ENCODE measurements at places on chromosomes 5 and 9.

- DNase-seq: no peak
Observed at GRCh38 chr9:72371151-72371550, 6.1 kb upstream of the ZFAND5 start.

DNA sequence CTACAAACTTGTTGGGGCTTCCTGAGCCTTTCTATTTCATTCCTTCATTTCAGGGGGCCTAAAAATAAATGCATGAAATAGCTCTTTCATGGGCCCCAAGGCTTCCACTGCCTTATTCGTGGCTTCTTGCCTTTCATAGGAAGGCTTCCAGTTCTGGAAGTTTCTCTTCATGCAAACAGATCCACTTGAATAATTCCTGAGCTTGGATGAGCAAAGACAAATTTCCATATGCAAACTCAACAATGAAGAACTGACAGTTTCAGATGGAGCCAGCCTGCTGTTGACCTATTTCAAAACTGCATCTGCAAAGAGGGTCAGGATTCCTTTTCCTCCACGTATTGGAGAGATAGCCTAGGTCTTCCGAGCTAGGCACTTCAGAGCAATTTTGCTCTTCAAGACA, 142.1 kb downstream of the MLLT3 start:
- no peak for DNase-seq

DNA sequence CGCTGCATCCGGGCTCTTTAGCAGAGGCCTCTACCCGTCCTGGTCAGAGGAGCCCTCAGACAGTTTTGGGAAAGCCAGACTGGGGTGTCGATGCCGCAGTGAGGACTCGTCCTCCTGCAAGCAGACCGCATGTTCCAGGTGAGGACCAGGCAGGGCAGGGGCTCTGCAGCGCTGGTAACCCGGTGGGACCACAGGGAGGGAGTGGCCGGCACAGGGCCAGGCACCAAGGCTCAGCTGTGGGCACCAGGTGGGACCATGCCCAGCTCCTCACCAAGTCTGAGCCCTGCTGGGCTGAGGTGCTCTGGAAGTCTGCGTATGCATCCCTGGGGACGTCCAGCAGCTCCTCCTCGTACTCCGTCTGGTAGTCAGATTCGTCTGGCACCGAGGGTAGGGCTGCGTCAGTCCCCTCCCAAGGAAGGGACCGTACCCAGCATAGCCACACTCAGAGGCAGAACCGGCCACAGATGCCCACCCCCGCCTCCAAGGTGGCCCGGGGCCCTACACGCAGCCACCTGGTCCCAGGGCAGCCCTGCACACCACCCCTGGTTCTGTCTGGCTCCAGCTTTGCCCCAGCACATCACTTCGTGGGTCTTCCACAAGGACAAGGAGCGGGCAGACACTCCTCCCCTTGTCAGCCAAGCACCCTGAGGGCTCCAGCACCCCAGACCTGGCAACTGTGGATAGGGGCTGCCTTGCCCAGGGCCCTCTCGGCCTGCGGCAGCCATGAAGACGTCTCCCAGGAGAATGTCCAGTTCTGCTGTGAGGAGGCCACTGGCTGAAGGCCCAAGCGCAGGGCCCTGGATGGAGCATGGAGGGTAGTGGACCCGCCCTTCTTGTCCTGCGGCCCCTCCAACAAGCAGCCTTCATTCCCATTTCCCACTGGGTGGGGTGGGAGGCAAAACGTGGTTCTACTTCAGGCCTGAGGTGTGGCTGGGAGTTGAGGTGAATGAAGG, 1.5 kb upstream of the NSMF start:
- no peak for DNase-seq

GRCh38 chr9:107615321-107615720, 125.8 kb upstream of the KLF4 start:
- DNase-seq: no peak

- no peak for DNase-seq
Observed at GRCh38 chr5:8471581-8471980, 602.6 kb downstream of the MTRR start.

- DNase-seq: no peak
Observed at GRCh38 chr5:109567374-109568044, 122.2 kb upstream of the MAN2A1 start.

GRCh38 chr5:14337593-14337992, 194.5 kb downstream of the TRIO start:
- no peak for DNase-seq

DNA sequence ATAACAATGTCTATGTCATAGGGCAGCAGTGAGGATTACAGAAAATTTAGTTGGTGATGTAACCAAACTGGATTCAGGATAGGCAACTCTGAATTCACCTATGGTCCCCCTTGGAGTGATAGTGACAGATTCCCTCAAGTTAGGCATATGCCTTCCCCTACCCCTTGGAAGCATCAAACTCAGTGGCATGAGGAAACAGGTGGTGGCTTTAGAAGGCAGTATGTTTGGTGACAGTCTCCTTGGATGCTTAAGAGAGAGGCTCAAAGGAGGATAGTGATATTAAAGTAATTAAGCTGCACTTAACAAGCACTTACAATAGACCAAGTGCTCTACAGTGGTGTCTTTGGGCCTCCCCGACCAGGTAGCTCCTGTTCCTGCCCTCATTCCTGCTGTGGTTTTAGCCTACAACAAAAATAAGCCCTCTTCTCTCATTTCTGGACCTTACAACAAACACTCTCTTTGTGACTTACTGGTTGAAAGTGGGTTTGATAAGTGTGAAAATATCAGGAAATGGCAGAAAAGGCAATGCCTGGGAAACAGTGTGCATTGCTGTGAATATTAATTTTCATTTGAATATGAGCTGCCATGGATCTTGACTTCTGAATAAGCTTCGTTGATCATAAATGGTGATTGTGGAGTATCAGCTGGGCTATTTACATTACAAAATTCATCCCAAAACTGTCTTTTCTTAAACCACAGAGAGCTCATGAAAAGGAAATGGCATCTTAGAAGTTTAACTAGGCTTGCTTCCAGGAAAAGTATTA, 29.2 kb downstream of the NR4A3 start:
- no peak for DNase-seq

- DNase-seq: no peak
Observed at GRCh38 chr5:124121198-124121597, 609.2 kb downstream of the CSNK1G3 start.

- DNase-seq: no peak
Observed at GRCh38 chr9:125651576-125652232, 55.3 kb downstream of the MAPKAP1 start.

- no peak for DNase-seq
Observed at GRCh38 chr9:92547356-92547755, 11.6 kb upstream of the ECM2 start.

- DNase-seq: no peak
Observed at GRCh38 chr5:18772475-18772874, 1138.2 kb downstream of the TAF11L14 start.

GRCh38 chr9:127449332-127449966, 1.8 kb downstream of the RPL12 start:
- no peak for DNase-seq

- DNase-seq: no peak
Observed at GRCh38 chr9:16626577-16627130, 243.8 kb downstream of the BNC2 start.

- DNase-seq: no peak
Observed at GRCh38 chr9:87787735-87788134, 61.8 kb downstream of the CTSL start.

DNA sequence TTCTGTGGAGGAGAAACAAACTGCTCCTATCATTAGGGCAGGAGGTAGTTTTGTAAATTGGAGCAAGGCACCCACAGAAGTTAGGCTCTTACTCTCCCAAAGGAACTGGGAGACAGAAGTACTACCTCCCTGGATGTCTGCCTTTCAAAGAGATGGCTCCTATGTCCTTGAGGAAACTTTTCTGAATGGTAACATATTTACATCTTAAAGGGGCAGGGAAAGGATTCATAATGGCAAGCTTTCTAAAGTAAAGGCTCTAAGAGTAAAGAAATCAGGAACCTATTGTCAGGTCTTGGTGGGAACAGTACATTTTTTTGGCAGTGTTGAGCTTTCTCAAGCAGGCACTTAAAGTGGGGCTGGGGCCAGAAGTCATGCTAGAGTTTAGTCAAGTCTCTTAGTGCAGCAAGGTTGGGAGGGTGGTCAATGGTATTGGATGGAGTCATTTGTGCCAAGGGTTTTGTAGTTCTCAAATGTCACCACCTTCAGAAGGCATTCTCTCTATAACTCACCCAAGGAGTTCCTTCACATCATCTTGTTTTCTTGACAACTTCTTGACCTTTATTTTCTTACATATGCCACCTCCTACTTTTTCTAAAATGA, 26.3 kb upstream of the NDFIP1 start:
- no peak for DNase-seq

- no peak for DNase-seq
Observed at GRCh38 chr9:98610211-98610610, 98.5 kb downstream of the GABBR2 start.

GRCh38 chr9:81690251-81690851, 1.0 kb upstream of the TLE1 start:
- no peak for DNase-seq

- no peak for DNase-seq
Observed at GRCh38 chr5:153267506-153267905, 223.0 kb upstream of the GRIA1 start.

- no peak for DNase-seq
Observed at GRCh38 chr9:98896632-98897031, 47.1 kb upstream of the COL15A1 start.

- no peak for DNase-seq
Observed at GRCh38 chr5:127096328-127096993, 23.2 kb upstream of the C5orf63 start.

DNA sequence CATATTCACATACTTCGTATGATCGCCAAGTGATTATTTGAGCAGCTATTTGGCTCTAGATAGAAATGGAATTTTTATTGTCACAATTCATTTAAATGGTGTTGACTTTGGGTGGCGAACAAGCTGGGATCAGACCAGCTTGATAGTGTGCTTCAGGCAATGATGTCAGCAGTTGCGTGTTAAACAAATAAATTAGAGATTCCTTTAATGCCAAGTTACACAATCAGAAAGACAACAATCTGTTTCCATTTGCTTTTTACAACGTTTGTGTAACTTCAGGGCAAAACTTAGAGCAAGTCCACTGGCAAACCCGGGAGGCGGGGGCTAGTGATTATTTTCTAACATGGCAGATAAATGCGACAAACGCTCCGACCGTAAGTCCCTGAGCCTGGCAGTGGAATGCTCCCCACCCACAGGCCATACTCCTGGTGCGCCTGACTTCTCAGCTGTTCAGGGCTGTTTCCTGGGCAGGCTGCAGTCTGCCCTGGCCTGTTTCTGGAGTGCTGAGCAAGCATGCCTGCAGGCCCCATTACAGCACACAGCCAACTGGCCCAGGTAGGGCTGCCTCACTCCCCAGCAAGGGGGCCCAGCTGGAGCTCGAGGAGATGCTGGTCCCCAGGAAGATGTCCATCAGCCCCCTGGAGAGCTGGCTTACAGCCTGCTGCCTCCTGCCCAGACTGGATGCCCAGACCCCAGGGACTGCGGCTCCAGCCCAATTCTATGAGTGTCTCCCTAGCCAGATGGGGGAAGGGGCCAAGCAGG, 88.7 kb downstream of the BASP1 start:
- no peak for DNase-seq

DNA sequence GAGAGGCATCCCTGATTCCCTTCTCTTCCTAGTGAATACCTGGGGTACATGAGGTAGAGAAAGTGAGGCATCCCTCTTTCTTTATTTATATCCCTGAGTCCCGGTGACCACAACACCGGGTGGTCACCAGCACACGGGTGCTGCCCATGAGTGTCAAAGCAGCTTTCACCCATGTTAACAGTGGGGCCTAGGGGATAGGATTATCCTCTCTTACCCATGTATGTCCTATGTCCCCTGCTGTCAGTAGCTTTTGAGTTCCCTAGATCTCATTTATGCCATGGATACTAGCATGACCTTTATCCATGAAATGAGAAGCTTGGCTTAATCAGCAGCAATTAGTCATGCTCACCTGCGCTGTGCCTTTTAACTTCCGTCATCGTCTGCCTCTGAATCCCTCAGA, 71.4 kb downstream of the RGMB start:
- DNase-seq: no peak

DNA sequence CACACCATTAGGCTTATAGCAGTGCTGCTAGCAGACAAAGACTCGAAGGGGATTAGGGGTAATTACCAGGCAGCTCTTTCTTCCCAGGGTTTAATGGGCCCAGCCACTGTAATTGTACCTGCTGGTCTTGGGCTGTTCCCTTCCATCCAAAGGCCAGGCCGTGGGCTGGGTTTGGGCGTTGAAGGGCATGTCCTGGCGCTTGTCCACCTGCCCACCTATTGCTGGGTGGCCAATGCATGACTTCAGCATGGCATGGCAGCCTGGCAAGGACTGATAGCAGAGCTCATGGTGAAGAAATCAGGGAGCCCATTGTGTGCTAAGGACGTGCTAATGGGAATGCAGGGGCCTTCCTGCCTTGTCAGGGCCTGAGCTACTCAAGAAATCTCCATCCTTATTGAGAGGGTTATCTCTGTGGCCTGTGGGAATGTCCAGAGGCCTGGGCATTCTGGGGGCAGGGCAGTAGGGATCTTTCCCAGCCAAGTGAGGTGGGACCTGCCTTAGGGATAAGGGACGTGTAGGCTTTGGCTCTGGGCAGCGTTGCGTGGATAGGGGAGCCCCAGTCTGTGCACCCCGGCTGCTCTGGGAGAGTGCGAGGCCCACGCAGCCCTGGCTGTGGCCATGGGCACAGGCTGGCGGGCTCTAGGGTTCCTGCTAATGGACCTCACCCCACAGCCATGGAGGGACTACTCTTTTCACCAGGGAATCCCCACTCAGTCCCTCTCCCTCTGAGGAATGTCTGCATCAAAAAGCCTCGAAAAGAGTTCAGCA, 116.1 kb upstream of the PITX1 start:
- no peak for DNase-seq

GRCh38 chr9:4155221-4156026, 144.4 kb downstream of the GLIS3 start:
- DNase-seq: no peak

- DNase-seq: no peak
Observed at GRCh38 chr5:167639766-167640165, 651.7 kb upstream of the WWC1 start.

DNA sequence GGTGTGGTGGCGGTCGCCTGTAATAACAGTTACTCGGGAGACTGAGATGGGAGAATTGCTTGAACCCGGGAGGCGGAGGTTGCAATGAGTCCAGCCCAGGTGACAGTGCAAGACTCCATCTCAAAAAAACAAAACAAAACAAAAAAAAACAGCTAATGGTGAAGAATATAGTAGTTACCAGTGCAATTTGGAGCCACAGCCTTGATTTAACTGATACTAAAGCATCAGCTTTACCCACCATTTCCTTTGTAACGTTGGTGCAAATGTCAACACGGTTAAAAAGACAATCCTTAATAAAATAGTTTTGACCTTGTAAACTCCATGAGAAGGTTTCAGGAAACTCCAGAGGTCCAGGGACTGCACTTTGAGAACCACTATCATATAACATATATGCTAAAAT, 41.8 kb downstream of the FNBP1 start:
- DNase-seq: no peak

GRCh38 chr5:109740966-109741365, 51.2 kb downstream of the MAN2A1 start:
- DNase-seq: no peak
